ENCODE measurements at places on chromosomes 12 and 14. TPM values are rescaled to one million over a fixed set of nuclear protein-coding genes. Genes with fewer than 3 reads are reported as not detected.

DNA sequence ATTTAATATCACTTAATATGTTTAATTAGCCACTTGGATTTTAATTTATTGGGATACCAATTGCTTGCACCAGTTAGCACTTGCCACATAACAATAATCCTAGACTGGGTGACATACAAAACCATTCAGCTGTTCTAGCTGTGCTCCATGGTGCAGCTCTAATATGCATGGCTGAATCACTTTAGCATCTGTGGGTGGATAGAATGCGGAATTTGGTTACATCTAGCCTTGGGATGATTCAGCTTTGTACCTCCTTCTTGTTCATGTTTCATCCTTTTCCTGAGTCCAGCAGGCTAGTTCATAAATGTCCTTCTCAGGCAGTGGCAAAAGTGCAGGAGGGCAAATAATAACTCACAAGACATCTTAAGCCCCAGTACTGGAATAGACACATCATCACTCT lies 1263.0 kb downstream of the LRFN5 start:
- DNase-seq: no peak

Gene DHH
- 3.0 TPM for total RNA-seq

DNA sequence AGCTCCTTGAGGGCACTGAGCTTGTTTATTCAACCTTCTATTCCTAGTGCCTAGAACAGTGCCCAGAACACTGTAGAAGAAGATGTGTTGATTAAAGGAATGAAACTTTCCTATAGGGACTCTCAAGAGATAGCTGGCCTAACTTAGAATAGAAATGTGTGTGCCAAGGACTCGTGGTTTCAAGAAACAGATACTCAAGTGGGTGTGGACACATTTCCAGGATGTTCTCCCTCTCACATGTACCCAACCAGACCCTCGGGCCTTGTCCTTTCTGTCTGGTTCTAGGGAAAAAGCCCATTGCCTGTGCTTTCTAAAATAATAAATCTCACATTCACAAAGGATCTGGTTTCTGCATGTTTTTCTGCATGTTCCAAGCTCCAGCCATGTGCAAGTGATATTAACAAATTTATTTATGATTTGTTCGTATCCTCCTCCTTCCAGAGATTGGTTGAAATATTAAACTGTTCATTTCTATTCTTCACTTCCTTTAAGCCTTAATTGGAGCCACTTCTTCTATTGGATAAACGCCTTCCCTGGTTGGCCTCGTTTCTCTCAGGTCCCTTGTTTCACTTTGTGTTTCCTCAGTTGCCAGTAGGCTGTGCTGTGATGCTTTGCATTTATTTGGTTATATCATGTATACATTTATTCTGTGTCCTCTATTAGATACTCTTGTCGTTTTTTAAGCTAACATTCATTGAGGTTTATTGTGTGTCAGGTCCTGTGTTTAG lies 89.8 kb downstream of the CRADD start:
- no peak for DNase-seq

GRCh38 chr14:65077318-65077717 lies 25.0 kb downstream of the MAX start:
- DNase-seq: no peak

Gene LIN7A
- 9.3 TPM for total RNA-seq

Gene KLHDC1
- 8.3 TPM for total RNA-seq

DNA sequence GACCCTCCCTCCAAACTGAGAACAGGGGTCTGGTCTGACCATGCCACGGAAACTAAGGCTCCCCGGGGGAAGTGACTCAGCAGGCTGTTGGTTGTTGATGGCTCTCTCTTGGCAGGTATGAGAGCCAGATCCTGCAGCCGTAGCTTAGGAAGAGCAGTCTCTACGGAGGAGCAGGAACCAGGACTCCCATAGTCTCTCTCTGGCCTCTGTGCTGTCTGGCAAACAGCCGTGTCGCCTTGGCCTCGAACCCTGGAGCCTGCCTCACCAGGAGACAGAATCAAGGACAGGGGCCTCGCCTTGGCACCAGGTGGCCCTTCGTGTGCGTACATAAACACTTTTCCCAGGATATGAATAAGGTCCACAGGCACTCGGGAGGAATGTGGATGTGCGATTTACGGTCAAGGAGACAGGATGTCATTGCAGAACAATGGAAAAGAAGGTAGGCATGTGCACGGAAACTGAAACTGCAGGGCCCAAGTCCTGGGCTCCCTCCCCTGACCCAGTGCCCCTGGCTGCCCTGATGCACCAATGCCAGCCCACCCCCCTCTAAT lies 7.9 kb downstream of the VWF start:
- DNase-seq: no peak

- DNase-seq: no peak
These were observed 6.3 kb downstream of the TRAFD1 start for GRCh38 chr12:112131686-112132085.

Gene NINJ2
- 11.1 TPM for total RNA-seq

DNA sequence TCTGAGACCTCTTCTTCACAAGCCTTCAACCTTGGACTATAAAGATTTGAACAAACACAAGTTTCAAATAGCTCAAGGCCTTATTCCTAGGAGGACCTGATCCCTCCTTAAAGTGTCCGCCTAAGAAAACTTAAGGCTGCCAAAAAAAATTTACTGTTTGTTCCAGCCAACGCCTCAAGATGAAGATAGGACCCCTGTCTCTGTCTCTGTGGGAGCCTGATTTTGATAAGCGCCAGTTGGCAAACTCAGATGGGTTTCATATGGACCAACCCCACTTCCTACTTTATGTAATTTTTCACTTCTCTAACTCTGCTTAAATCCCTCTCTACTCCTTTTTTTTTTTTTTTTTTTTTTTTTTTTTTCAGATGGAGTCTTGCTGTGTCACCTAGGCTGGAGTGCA lies 11.0 kb downstream of the FKBP3 start:
- no peak for DNase-seq

Gene FAIM2
- 7.2 TPM for total RNA-seq

DNA sequence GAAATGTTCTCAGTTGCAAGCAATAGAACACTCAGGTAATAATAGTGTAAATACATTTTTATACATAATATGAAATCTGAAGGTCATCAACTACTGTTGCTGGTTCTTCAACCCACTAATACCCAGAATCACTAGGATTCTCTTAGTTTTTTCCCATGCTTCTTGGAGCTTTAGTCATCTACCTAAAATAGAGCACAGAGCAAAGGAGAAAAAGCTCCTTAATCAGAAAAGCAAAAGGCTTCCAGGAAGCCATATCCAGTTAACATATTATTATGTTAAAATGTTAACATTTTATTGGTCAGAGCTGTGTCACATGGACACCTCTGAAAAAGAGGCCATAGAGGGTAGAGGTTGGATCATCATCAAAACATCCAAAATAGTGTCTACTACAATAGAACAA lies 57.0 kb downstream of the CCER1 start:
- no peak for DNase-seq

Gene TMEM63C
- total RNA-seq: 0.83 TPM

Measured in esophagus muscularis mucosa (tissue), 4 donors.